ENCODE measurements at places on chromosomes 13 and 19. TPM values are rescaled to one million over a fixed set of nuclear protein-coding genes. Genes with fewer than 3 reads are reported as not detected.

The SLITRK6 gene
- 0.94 TPM for total RNA-seq

The ZNF99 gene
- total RNA-seq: 1.6 TPM

The NLRP4 gene
- total RNA-seq: not detected

The ZNF57 gene
- total RNA-seq: 4.4 TPM

The LIPE gene
- 11.0 TPM for total RNA-seq

The RASGRP4 gene
- total RNA-seq: not detected

The ZNF296 gene
- not detected for total RNA-seq

The PRRG2 gene
- total RNA-seq: 0.94 TPM

The SERTM1 gene
- total RNA-seq: 3.4 TPM

The ZNF415 gene
- 32.2 TPM for total RNA-seq

The GPR183 gene
- total RNA-seq: 1.6 TPM

The MUC16 gene
- not detected for total RNA-seq

The ACP5 gene
- total RNA-seq: not detected

The CYSLTR2 gene
- 1.9 TPM for total RNA-seq

The PLIN4 gene
- total RNA-seq: 0.63 TPM

The ZNF8 gene
- total RNA-seq: 27.5 TPM

The PSG3 gene
- not detected for total RNA-seq

The MBOAT7 gene
- total RNA-seq: 26.3 TPM

The SIPA1L3 gene
- total RNA-seq: 29.1 TPM

The HSD17B14 gene
- total RNA-seq: 1.3 TPM

The OR7A5 gene
- total RNA-seq: not detected

The ARRDC2 gene
- 1.9 TPM for total RNA-seq

Data from parietal lobe (tissue), 2 donors.